ENCODE measurements at places on chromosomes 3 and 15.

DNA sequence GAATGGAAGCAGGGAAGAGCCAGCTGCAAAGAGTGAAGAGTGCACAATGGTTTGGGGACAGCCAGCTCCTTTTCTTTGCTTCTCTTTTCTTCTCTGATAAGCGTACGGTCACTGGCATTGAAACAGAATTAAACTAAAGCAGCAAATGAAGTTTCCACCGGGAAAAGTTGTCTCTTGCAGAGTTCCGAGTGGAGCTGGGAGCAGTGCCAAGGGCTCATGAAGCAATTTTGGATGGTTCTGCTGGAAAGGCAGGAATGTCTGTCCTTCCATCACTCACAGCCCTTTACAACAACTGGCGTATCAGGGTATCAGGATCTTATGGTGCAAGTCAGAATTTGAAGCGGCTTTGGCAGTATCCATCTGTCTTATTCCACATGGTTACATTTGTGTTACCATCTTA lies 1042.9 kb downstream of the NTRK3 start:
- no peak for DNase-seq

DNA sequence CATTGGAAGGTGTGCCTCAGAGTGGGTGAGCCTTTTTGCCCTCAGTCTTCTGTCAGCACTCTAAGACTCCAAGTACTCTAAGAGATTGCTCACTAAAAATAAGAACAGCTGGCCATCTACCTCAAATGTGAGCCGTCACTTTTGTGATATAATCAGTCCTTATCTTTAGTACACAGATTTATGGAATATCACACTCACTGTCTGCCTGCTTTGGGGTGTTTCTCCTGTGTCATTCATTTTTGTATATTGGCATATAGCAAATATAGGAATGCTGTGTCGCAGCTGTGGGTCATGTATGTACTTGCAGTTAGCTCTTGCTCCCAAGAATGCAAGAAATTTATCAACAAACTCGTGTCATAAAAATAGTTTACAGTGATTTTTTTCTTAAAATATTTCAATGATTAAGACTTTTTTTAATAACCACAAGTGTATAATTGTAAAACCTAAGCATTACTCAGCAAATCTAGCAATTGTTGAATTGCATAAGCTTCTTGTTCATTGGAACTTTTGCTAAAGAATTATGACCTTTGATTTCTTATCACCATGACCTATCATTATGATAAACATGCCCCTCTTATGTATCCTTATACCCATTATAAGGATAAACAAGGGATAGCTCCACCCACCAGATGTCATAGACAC lies 18.8 kb downstream of the SETD5 start:
- peak; percentile 50 for DNase-seq

DNA sequence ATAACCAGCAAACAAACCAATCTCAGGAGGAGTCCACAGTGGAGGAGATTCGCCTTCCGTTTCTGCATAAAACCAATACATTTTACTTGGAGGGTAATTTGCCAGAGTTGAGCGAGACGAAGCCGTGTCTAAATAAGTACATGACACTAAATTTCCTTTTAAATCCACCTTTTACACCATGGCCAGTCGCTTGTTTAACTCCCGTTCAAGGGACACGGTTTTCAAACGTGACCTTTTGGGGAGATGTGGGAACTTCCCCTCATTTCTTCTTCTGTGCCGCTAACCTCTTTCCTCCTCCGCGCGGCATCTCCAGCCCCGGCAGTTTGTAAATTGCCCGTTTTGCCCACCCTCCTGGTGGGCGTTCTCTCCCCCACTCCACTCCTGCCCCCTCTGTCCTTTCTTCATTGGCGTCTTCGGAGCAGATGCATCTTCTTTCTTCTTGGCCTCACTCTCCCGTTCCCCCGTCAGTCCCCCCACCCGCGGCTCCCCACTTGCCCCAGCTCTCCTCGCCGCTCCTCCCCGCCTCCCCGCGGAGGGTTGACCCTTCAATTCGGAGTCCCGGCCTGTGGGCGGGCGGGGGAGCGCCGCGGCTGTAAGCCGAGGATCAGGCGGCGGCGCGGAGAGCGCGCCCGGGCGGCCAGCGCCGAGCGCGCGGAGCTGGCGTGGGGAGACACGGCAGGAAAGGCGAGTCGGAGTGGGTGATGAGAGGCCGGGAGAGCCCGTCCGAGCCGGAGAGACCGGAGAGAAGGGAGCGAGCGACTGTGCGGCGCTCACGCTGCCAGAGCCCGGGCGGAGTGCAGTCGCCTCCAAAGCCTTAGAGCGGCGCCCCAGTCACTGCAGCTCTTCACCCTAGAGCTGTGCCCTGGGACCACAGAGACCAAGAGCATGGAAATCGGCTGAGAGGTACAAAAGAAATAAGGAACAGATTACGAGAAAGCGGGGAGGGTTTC lies at the start of gene NLGN1:
Gene NLGN1, plus strand, starts transcription at position 584 of the 950 bp plus-strand sequence.
- peak; percentile 72 for DNase-seq

GRCh38 chr15:82551646-82552247 lies 11.5 kb upstream of the RPS17 start:
- DNase-seq: no peak

GRCh38 chr3:53264718-53265117 lies 8.9 kb upstream of the TKT start:
- DNase-seq: no peak

GRCh38 chr3:63896332-63897030 lies 15.7 kb downstream of the SCAANT1 start:
- no peak for DNase-seq
